Left lobe of liver (tissue), 2 donors: ENCODE measurements at places on chromosomes 2 and 18. TPM values are rescaled to one million over a fixed set of nuclear protein-coding genes. Genes with fewer than 3 reads are reported as not detected.

Gene SAG
- total RNA-seq: not detected

Gene CYRIA
- total RNA-seq: 1.7 TPM

GRCh38 chr2:120524174-120524573, 178.2 kb downstream of the INHBB start:
- DNase-seq: no peak

- no peak for DNase-seq
Observed at GRCh38 chr2:126832757-126833156, 65.9 kb upstream of the TEX51 start.

- DNase-seq: no peak
Observed at GRCh38 chr2:161068670-161069069, 91.6 kb upstream of the TANK start.

- no peak for DNase-seq
Observed at GRCh38 chr2:8985561-8986326, 17.7 kb downstream of the MBOAT2 start.

- no peak for DNase-seq
Observed at GRCh38 chr2:59744436-59744835, 809.0 kb downstream of the BCL11A start.

- no peak for DNase-seq
Observed at GRCh38 chr2:234450431-234451124, 46.3 kb downstream of the ARL4C start.

DNA sequence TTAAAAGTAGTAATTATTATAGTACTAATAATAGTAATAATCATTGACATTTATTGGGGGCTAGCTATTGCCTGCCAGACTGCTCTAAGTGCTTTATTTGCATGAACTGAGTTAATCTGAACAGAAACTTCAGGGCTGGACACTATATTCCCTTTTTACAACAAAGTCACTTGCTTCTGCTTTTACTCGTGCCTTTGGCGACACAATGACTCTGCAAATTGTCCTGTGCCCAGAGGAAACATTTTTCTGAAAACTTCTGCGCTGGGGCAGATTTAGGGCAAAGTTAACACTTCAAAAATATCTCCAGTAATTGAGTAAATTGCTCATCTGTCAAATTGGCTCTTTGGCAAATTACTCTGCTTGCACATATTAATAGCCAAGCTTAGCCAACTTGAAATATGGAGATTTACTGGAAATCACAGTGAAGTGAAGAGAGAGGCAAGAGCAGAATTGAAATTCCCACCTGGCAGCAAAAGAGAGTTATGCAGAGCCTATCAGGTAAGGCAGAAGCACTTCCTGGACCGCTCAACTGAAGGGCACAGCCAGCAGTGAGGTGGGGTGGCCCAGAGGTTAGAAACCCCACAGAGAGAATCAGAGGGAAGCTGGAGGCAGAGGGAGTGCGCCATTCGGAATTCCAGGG, 36.3 kb downstream of the BMP10 start:
- no peak for DNase-seq

- no peak for DNase-seq
Observed at GRCh38 chr2:236744716-236745115, 175.1 kb downstream of the ACKR3 start.

GRCh38 chr2:10520154-10520553, 72.0 kb upstream of the ODC1 start:
- DNase-seq: no peak

DNA sequence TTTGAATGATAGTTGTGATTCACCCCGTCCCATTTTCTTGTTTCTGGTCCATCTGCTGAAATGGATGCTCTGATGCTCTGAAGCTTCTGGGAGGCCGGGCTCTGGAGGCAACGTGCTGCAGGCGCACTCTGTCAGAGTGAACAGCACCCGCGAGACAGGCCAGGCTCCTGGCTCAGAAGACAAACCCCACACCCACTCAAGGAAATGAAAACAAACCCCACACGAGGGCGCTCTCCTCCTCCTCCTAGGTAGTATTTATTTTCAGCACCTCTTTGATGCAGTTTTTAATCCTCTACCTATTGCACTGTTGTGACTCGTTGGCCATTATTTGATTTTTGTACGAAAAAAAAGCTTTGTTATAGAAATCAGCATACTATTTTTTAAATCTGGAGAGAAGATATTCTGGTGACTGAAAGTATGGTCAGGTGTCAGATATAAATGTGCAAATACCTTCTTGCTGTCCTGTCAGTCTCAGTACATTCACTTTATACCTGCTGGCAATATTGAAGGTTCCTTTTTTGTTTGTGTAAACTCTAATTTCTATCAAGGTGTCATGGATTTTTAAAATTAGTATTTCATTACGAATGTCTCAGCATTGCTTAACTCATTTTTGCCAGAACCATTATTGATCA, 10.3 kb upstream of the CHST10 start:
- DNase-seq: no peak
